AG04450 (cell line): ENCODE measurements at places on chromosomes 6 and 20.
A peak's percentile ranks its signal among the peaks of the same experiment; 100 is the strongest.

- no peak for DNase-seq
Observed at GRCh38 chr20:1154226-1154625, 30.6 kb downstream of the TMEM74B start.

- no peak for DNase-seq
Observed at GRCh38 chr20:22586645-22587310, 2.4 kb upstream of the FOXA2 start.

DNA sequence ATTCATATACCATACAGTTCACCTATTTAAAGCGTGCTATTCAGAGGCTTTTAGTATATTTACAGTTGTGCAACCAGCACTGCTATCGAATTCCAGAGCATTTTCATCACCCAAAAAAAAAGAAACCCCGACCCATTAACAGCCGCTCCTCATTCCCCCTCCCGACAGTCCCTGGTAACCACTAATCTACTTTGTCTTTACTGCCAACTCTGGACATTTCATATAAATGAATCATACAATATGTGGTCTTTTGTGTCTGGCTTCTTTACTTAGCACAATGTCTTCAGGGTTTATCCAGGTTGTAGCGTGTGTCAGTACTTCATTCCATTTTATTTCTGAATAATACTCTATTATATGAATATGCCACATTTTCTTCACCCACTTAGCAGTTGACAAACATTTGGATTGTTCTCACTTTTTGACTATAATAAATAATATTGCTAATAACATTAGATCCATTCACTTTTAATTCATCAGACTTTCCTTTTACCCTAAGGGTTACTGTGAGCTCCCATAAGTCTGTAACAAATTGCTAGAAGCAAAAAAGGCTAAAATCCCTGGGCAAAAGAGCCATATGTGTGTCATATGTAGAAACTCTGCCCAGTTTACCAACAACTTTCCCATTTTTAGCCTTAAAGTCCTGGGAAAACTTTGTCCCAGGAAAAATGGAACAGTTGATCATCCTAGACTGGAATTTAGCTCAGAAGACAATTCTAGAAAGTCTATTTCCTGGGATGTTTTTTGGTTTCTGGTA is 23.2 kb upstream of the ROS1 start:
- DNase-seq, result peak; percentile 74

DNA sequence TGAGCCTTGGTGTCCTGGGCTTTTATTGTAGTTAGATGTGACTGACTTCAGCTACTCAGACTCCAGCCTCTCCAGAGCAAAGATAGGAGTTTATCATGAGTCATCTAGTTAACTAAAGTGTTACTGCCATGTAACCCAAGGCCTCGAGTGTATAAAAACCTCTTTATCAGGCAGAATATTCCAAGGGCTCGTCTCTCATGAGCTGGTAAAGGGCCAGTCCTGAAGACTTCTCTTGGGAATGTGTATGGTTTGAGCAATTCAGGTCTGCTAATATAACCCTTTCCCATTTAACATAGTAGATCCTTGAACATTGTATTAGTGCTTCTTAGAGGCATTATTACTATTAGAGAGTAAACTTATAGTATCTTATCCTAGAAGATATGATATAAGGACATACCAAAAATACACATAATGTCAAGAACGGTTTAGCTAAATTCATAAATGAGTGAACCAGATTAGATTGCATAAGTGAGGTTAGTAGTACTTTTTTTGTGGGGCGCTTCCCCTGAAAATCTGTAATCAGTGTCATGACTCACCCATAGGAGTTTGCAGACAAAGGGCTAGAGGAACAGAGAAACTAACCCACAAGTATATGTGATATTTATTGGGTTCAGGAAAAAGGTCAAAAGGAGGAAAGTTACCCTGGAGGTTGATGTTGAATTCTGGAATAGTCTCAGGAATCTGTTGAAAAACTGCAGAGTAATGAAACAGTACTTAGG is 16.0 kb downstream of the DSE start:
- no peak for DNase-seq

GRCh38 chr6:95690328-95690727 is 113.0 kb downstream of the MANEA start:
- no peak for DNase-seq

DNA sequence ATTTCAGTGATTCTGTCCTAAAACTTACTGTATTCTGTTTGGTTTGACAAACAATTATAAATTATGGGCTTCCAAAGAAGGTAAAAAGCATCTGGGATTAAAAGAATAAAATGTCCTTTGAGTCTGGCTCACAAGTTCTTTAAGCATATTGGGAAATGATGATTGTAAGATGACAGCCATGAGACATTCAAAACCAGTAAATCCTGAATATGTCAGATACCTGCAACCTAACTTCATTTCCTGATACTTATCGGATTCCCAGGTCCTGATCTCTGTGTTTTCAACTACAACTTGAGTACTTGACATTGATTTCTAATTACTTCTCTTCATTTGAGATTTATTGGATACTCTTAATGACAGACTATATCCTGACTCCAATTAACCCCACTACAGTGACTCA is 446.6 kb downstream of the GRIK2 start:
- no peak for DNase-seq

DNA sequence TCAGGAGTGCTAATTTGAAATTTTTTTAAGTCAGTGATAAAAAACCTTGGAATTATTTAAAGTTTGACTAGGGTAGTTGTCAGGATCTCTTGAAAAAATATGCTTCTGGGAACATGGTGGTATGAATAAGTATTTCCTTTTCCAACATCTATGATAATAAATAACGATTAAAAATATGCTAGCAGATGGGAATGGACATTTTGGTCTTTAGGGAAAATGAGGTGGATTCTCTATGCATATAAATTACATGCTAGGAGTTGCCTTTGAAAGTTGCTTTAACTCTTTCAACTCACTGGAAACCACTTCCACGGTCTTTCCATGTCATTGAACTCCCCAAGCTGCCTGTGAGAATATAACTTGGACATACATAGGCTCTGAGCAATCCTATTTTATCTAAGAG is 731.5 kb upstream of the MARCKS start:
- no peak for DNase-seq

DNA sequence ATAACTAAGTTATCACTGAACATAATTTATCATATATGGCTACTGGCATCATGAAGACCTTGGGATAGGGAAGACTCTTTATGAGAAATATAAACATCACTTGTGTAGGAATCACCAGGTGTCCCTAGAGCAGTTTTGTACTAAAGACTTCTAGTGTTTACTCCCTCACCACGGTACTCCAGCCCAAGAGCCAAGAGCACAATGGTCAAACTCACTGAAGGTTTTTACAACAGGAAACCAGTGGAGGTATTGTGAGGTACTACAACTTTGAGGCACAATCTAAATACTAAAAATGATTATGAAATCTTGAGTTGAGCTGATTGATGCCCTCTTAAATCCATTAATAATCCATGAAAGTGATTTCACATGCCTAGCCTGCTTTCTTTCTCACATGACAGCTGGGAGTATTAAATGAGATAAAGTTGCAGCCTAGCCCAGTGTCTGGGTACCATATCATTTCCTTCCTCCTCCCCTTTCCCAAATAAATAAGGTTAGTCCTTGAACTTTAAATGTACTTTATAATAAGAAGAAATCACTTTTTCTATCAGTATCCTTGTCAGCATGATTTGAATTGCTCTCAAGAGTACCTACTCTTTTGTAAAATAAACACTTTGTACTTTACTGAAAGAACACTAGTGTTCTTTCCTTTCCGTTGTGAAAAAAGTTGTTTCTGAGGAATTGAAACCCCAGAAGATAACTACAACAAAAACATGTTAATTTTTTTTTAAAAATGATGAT is 26.5 kb downstream of the GLO1 start:
- no peak for DNase-seq

DNA sequence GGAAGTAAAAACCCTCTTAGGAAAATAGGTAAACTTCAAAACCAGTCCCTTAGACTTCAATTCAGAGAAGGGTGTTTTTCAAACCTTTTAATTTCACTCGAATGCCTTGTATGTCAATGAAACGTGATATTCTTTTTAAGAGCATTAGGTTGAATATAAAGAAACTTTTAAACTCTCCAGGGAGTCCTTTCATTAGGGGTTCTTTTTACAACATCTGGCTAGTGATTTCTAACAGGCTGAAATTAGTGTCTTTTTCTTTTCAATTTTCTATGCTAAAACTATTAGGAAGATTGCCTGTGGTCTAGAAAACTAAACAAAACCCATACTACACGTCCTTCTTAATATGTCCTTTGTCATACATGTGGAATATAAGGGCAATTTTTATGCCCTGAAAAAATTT is 569.7 kb upstream of the CITED2 start:
- no peak for DNase-seq

DNA sequence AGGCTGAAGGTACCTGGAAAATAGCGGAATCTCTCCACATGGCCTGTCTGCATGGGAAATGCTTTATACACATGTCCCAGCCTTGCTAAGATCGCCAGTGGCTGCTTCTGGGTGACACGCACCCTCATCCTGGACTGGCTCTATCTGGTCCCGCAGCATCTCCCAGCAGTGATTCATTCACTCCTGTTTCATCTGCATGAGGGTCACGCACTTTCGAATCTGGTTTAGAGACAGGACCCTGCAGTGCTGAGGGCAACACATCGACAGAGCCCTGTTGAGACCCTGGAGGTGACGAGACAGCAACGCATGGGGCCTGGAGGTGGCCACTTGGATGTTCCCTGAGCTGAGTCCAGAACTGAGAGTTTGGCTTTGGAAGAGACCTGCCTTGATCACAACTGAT is 136.5 kb downstream of the SMOC2 start:
- no peak for DNase-seq

DNA sequence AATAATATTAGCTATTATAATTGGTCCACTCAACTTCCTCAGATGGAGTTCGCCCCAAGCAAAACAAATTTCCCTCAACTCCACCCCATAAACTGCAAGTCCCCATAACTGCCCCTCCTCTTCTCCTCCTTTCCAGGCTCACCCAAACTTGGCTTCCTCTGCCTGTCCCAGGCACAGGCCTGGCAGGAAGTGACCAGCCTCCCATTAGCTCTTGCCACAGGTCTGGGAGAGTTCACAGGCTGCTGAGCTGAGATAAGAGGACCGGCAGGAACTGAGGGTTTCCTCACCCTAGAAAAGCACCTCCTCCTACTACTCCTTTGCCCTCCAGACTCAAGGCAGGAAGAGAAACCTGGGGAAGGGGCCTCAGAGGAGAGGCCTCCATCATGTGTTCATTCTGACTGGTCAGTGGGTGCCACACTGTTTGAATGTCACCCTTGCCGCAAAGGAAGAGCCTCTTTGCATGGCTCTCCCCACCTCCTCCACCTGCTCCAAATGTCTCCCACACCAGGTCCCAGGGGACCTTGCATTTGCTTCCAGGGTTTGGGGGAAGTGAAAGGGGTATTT is 24.5 kb upstream of the SMIM29 start:
- DNase-seq, result no peak

DNA sequence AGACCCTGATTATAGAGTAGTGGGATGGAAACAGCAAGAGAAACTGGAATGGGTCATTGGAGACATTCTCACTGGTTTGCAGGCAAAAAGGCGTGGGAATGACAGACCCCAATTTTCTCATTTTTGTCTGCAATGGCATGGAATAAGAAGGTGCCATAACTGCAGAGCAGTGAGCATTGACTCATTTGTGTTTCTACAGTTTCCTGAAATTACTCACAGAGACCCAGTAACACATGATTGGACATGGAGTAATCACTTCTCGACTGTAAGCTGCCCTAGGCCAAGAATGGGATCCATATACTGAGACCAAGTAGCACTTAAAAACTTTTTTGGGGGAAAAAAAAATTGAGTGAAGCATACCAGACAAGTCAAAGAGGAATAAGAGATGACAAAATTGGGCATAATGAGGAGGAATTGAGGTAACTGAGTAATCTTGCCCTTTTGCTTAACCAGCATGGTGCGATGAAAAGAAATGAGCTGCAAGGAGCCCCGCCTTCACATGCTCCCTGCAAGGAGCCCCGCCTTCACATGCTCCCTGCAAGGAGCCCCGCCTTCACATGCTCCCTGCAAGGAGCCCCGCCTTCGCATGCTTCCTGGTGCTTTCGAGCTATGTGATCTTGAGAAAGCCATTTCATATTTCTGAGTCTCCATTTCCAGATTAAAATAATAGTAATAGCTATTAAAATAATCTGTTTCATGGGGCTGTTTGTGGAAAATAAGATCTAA is 44.1 kb downstream of the NHSL1 start:
- no peak for DNase-seq

GRCh38 chr6:48757661-48758060 is 646.7 kb upstream of the PTCHD4 start:
- no peak for DNase-seq

GRCh38 chr6:121770943-121771342 is 335.5 kb downstream of the GJA1 start:
- no peak for DNase-seq

GRCh38 chr6:129102741-129103140 is 219.8 kb downstream of the LAMA2 start:
- no peak for DNase-seq

GRCh38 chr6:37273690-37274089 is 15.7 kb upstream of the TMEM217 start:
- DNase-seq, result no peak

GRCh38 chr6:26234421-26235301 is 130.3 kb upstream of the BTN3A2 start:
- no peak for DNase-seq

GRCh38 chr20:45291526-45291925 is 15.1 kb upstream of the RBPJL start:
- DNase-seq, result no peak

- DNase-seq, result no peak
Observed at GRCh38 chr6:127058027-127058426, 60.4 kb upstream of the RSPO3 start.

DNA sequence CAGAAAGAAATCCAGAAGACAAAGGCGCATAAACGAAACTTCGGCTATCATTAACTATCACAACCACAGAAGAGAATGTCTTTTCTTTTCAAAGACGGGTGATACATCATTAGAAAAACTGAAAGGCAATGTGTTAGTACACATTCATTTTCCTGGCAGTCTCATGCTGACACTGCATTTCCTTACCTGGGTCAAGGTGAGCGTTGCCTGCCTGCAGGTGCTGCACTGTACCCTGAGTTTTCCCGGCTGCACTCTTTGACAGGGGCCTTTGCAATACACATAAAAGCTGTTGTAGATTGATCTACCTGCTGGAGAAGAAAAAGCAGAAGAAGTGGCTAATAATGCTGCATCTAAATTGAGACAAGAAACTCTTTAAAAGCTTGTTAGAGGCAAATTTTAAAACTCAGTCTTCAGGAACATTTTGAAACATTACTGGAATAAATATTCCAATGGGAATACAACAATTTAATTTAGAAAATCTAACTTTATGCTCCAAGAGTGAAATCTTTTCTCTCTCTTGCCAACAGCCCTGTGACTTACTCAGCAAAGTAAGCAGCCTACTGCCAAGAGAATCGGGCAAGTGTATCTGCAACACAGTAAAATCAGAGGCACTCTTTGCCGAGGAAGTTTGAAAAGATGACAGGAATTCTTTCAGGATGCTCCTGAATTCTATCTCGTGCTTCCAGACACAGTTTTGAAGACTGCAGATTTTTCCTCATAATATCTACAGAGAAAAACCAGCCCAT is 526.4 kb downstream of the PRKN start:
- DNase-seq, result no peak

GRCh38 chr20:37385659-37386504 is 39.9 kb downstream of the SRC start:
- DNase-seq, result no peak

- DNase-seq, result no peak
Observed at GRCh38 chr20:22408521-22409402, 175.6 kb downstream of the FOXA2 start.

GRCh38 chr20:23609486-23610109 is 3.9 kb upstream of the CST9 start:
- DNase-seq, result no peak

GRCh38 chr6:89116702-89117101 is 1.2 kb downstream of the SRSF12 start:
- DNase-seq, result no peak
